ENCODE measurements at places on chromosomes 4 and X.

GRCh38 chr4:7516096-7516772, 81.5 kb upstream of the PSAPL1 start:
- DNase-seq: no peak

DNA sequence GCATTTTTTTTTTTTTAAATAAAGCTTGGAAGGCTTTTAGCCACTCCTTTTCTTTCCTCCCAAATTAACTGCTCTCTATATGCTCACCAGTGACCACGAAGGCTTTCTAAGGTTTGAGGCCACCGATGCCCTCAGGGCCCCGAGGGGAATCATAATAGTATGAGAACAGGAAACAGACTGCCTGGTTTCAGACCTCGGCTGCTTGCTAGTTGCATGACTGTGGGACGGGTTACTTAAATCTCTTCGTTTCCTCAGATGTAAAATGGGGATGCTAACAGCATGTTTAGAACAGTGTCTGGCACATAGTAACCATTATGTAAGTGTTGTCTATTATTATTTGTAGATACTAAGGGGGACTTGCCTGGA, 3.6 kb downstream of the LINC00632 start:
- DNase-seq: peak; percentile 21

DNA sequence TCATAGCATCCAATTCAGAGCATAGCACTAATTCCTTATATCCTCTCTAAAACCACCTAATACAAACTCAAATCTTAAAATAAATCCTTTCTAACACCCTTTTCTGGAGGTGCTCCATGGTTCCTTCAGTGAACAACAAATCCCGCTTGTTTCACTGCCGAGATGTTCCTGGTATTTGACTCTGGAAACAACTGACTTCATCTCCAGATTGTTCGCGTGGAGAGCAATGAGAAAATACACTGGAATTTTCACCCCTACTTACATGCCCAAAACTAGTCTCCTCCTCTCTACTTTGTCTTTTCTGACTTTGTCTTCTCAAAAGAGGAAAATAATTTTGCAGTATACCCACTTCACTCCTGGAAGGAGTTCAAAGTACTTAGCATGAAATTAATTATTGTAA, 129.0 kb downstream of the PLS3 start:
- DNase-seq: no peak

GRCh38 chr4:110621839-110622751, 782 bp downstream of the PITX2 start:
- DNase-seq: no peak

DNA sequence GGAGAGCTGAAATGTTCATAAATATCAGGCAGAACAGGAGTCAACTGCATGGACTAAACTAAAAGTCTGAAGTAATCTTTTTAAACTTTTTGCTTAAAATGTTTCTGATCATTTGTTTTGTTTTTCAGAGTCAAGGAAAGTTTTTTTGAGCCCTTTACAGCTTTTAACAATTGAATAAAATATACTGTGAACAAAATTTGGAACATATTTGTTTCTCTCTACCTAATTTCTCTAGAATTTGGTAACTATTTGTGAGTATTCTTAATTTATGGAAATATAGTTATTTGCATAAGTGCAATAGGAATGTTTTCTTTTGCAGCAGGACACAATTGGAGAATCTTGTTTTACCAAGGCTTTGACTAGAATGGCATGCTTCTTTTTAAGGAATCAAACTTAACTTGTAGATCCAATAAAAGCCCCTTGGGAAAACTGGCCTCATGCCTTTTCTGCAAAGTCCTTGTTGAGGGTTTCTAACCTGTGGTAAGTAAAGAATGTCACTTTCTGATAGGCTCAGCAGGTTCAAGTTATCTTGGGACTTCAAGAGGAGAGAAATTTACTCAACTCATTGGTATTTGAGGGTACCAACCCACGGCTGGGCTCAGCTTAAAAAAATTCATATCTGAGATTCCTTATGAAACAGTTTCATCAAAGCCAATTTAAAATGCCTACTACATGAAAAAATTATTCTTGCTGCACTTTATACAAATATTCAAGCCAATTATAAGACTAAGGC, 91.5 kb downstream of the UPRT start:
- DNase-seq: no peak

GRCh38 chr4:94540476-94540875, 88.7 kb downstream of the PDLIM5 start:
- no peak for DNase-seq

GRCh38 chr4:129077326-129077725, 16.0 kb downstream of the SCLT1 start:
- DNase-seq: no peak

- DNase-seq: no peak
Measured at GRCh38 chr4:104592183-104592582, 97.5 kb upstream of the CXXC4 start.

DNA sequence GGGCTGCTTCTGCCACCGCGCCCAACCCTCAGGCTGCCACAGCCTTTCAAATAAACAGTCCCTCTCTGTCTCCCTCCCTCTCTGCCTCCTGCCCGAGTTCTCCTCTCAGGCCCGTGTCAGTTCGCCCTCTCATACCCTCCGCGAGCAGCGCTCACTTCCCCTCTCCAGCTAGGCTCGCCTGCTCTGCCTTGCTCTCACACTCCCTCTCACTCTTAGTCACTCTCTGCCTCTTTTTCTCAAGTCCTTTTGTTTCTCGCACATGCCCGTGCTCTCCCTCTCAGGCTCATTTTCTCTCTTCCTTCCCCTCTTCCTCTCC, 3.2 kb downstream of the EFNB1 start:
- DNase-seq: peak; percentile 67

DNA sequence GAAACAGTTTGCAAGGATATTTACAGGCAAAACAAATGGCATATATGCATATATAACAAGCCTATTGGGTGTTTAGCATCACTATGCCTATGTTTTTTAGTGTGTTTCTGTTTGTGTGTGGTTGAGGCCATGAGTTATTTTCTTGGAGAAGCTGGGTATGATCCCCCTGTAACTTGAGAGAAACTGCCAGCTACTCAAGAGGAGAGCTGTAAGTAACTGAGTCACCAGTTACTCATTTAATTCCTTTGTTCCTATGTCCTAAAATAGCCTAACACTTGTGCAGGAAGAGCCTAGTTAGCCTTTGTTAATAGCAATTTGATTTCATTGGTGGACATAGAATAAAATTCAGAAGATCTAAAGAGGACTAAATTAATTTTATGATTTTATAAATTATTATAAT, 79.1 kb downstream of the PWWP3B start:
- DNase-seq: no peak

DNA sequence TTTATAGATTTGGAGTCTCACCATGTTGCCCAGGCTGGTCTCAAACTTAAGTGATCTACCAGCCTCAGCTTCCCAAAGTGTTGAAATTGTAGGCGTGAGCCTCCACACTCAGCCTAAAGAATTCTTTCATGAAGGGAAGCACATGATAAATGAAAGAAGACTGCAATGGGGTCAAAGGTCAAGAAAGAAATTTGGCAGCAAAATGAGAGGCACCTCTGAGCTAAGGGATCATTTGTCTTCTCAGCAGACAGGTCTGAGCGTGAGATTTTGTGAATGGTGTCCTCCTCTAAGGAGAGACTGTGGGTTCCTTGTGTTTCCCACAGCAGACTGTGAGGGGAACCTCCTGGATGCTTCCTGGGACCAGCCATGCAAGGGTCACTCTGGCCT, 57.5 kb upstream of the EGFL6 start:
- DNase-seq: no peak

- DNase-seq: no peak
Measured at GRCh38 chr4:169070071-169070894, 60.2 kb upstream of the CBR4 start.

DNA sequence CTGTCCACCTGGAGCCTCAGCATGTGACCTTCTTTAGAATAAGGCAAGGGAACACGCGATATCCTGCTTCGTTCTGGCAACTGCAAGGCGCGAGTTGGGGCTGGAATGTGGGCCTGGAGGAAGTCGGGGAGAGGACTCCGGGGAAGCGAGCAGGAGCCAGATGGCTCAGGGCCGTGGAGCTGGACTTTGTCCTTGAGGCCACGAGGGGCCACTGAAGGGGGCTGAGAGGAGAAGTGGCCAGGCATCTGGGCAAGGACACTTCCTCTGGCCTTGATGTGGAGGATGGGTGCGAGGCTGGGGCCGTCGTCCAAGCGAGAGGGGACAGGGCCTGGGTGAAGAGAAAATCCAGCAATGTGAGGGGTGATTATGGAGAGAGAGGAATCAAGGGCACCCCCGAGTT, 12.2 kb upstream of the DUSP9 start:
- DNase-seq: no peak

GRCh38 chr4:8152090-8152864, 6.3 kb downstream of the ABLIM2 start:
- no peak for DNase-seq

- DNase-seq: no peak
Measured at GRCh38 chr4:184389978-184390900, 84.1 kb downstream of the IRF2 start.

DNA sequence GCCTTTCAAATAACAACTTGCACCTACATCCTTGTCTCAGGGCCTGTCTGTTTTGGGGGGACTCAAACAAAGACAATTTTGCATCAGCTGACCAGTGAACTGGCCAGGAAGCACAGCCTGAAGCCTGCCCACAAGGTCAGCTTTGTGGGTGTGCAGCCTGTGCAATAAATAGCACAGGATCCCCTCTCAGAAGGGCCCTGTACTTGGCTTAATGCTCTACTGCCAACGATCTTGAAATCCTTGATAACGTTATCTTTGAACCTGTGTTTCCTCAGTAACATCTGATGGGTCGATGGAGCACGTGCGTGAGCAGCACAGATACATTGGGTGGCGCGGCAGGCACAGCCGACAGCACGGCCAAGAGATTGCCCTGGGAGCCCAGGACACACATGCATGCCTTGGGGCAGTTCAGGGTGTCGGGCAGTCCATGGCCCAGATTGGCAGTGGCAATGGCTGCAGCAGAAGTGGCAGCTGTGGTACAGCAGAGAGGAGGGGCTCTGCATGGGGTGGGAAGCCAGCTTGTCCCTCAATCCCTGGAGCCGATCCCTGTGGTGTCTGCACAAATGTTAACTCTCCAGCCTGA, 58.8 kb upstream of the ATP6AP2 start:
- no peak for DNase-seq

- no peak for DNase-seq
Measured at GRCh38 chr4:172688534-172688933, 480.1 kb upstream of the GALNT7 start.

All from activated CD4-positive, alpha-beta T cell treated with anti-CD3 and anti-CD28 coated beads for 36 hours (primary cell).